Stimulated activated CD8-positive, alpha-beta memory T cell treated with anti-CD3 and anti-CD28 coated beads, Interleukin-12 subunit alpha, Interleukin-12 subunit beta, amount 100 ng/mL, for 1 hour (primary cell): ENCODE measurements at places on chromosomes 1 and 21.
A peak's percentile ranks its signal among the peaks of the same experiment; 100 is the strongest.

DNA sequence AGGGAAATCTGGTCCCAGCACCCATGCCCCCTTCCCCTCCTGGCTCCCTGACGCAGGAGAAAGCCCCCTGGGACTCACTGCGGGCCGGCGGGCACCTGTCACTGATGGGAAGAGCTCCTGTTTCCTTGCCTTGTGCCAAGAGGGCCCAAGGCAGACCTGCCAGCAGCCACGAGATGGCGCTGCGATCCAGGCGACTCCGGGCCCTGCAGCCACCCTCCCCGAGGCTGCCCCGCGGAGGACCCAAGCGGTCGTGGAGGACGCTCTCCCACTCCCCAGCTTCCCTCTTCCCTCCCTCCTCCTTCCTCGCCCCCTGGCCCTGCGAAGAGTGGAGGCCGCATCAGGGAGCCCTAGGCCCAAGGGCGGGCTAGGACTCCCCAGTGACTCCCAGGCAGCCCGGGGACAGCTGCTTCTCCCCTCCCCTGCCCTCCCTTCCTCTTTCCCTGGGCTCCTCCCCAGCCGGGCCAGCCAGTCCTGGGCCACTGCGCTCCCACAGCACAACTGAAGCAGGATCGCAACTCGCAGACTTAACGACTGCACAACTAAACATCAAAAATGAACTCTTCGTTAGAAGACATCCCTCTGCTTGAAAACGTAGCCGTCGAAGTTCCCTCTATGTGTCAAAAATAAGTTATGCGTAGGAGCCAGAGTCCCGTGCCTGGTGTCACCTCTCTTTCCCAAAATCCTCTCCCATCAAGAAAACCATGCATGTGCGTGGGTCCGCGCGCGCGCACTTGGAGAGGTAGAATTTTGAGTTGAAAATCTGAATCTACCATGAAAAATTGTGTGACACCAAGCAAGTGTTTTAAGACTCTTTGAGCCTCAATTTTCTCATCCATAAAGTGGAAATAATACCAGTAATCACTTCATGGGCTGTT lies 34.2 kb downstream of the BATF3 start:
- DNase-seq, result peak; percentile 62

GRCh38 chr1:192539297-192540092 lies 36.1 kb upstream of the RGS1 start:
- no peak for DNase-seq

DNA sequence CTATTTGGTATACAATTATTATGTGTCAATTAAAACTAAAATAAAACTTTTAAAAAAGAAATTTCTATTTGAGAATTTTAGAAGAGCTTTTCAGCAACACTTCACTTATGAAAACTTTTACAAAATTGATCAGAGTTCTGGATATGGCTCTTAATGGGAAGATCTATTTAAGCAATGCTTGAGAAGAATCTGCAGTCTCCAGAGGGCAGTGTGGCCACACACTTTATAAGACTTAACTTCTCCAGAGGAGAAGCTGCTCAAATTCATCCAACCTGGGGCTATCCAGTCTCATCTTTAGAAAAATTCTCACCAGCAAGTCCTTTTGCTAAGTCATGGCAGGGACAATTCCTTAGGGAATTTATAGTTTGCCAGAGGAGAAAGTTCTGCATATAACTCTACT lies 25.2 kb upstream of the AGO1 start:
- DNase-seq, result no peak

GRCh38 chr1:14876747-14877146 lies 276.8 kb upstream of the TMEM51 start:
- DNase-seq, result no peak

GRCh38 chr1:235642011-235642942 lies 7.3 kb downstream of the GNG4 start:
- peak; percentile 54 for DNase-seq

DNA sequence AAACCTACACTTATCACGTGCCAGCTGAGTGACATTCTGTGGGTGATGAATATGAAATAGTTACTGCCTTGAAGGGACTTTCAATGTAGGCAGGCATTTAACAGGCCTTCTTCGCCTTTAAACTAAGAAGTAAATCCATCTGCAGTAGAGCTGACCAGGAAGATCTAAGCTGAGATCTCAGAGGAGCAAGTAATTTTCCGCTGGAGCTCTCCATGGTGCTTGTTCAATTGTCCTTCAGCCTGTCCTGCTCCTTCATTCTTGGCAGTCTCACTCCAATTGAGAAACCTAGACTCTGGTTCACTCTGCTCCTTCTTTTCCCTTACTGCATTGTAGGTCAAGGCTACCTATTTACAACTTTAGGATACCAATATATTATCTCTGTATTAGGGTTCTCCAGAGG lies 183.5 kb downstream of the HMCN1 start:
- DNase-seq, result no peak

- no peak for DNase-seq
Measured at GRCh38 chr1:32138965-32139364, 31.1 kb downstream of the KPNA6 start.
